ENCODE measurements at places on chromosomes 12 and 14.

DNA sequence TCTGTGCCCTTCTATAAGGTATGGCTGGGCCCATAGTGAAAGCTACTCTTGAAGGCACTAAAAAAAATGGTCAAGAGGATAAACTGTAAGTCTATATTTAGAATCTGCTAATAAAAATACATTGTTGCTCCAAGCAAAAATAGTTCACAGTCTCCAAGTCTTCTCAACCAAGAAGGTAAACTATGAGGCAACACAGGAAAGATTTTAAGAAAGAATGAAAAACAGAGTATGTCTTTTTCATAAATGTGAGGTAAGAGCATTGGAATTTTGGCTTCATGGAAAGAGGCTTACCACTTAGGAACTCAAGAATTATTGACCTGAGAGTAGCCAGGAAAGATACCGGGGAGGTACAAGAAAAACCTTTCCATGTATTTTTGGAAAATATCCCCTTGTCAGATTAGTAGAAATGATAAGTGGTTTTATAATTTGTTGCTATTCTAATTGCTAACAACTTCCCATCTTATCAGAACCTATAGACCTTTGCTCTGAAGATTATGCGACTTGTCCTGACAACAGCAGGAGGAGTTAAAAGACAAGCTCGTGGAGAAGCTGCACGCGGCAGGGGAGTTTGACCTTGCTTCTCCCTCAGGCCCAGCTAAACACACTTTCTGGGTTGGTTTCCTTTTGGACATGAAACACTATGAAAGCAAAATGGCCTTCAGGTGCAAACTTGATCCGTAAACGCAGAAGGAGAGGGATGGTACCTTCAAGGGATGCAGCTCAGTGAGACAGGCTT lies 238.1 kb downstream of the FOXN3 start:
- peak overlapping the region; percentile 5 for H3K27ac ChIP-seq
- peaks cover 14% of the 10 kb centered on the region for H3K36me3 ChIP-seq
- H3K4me1 ChIP-seq, result peaks cover 16% of the 10 kb centered on the region
- no peaks in the 10 kb centered on the region for H3K27me3 ChIP-seq

DNA sequence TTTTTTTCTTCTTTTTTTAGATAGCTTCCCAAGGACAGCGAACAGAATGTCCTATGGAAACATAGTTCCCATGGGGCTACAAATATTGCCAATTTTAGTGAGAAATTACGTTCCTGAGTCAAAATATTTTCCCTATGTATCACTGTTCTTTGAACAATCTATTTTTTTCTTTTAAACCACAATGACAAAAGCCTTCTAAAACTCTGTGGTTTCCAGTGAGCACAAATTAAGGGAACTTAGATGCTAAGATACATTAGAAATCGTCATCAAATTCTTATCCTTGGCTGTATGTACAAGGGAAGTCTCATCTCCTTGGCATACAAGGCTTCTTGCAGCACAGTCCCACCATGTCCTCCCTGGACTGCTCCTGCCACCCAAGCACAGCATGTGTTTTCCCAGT lies 17.9 kb downstream of the CPM start:
- H3K27me3 ChIP-seq, result peaks cover 11% of the 10 kb centered on the region
- H3K36me3 ChIP-seq, result no peaks in the 10 kb centered on the region
- DNase-seq, result no peak
- H3K4me3 ChIP-seq, result no peak overlapping the region
- no peak overlapping the region for H3K27ac ChIP-seq

DNA sequence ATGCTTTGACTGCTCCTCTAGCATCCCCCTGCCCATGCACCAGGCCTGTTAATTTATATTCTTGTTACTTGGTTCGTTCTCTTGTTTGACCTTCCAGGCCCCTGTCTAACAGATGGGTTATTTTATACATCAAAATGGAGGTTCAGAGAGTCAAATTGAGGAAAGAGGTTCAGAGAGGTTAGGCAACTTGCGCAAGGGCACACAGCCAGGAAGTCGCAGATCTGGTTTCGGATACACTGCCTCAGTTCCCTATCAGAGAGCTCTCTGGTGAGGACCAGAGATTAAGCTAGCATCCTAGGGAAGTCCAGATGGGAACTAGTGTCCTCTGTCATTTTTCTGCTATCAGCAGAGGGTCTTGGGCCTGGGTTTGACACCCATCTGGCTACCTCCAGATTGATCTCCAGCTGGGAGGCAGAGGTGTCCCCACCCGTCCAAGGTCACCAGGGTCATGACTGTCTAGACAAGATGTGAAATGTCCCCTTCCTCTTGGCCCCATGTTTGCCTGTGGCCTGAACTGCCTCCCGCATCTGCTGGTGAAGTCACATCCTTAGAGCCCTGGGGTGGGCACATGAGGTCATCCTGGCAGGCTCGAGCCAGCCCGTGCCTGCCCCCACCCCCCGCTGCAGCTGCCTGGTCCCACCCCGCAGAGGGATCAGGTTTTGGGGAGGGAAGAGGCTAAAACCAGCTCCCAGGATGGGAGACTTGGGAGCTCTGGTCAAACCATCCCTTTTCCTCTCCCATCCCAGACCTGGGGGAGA lies 84.3 kb upstream of the NCOR2 start:
- H3K36me3 ChIP-seq, result no peaks in the 10 kb centered on the region
- no peak overlapping the region for H3K4me3 ChIP-seq
- DNase-seq, result no peak
- H3K27ac ChIP-seq, result no peak overlapping the region

GRCh38 chr12:113981876-113982275 lies 15.8 kb upstream of the RBM19 start:
- no peak overlapping the region for H3K27ac ChIP-seq
- H3K27me3 ChIP-seq, result peaks cover 71% of the 10 kb centered on the region
- DNase-seq, result no peak
- no peak overlapping the region for H3K4me3 ChIP-seq
- no peaks in the 10 kb centered on the region for H3K4me1 ChIP-seq
- no peaks in the 10 kb centered on the region for H3K36me3 ChIP-seq

DNA sequence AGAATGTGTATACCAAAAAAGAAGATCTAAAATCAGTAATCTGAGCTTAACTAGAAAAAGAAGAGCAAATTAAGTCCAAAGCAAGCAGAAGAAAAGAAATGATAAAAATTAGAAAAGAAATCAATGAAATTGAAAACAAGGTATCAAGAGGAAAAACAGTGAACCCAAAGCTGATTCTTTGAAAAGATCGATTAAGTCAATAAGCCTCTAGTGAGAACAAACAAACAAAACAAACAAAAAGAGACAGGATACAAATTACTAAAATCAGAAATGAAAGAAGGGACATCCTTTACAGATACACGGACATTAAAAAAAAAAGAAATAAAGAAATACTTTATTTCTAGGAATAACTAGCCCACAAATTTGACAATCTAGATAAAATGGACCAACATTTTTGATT lies 12.9 kb upstream of the GALNT8 start:
- no peak overlapping the region for H3K4me3 ChIP-seq
- H3K27ac ChIP-seq, result no peak overlapping the region
- no peak for DNase-seq
- H3K27me3 ChIP-seq, result no peaks in the 10 kb centered on the region
- H3K4me1 ChIP-seq, result no peaks in the 10 kb centered on the region

DNA sequence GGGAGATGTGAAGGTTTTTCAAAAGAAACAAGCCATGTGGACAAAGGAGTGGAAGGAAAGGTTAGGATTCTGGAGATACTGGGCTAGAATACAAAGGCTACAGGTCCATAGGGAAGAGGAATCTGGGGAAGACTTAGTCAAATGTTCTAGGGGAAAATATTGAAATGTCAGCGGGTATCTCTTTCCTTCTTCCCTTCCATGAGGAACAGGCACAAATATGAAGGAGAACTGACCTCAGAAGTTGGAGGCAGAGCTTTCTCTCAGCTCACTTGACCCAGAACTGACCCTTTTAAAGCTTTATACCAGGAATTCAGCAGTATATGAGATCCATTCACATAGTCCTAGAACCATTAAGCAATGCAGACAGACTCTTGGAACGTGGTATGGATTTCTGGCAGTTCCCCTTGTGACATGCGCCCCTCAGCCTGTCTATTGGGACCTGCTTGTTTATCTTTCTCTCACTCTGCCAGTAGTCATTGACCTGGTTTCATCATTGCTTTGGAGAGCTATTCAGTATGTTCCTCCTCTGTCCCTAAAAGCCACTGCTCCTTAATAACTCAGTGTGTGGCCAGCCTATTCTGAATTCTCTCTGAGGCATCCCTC lies 43.0 kb upstream of the GSG1 start:
- H3K4me1 ChIP-seq, result peaks cover 13% of the 10 kb centered on the region
- H3K27ac ChIP-seq, result no peak overlapping the region
- no peak overlapping the region for H3K4me3 ChIP-seq
- peaks cover 12% of the 10 kb centered on the region for H3K27me3 ChIP-seq
- DNase-seq, result no peak
- H3K36me3 ChIP-seq, result no peaks in the 10 kb centered on the region

DNA sequence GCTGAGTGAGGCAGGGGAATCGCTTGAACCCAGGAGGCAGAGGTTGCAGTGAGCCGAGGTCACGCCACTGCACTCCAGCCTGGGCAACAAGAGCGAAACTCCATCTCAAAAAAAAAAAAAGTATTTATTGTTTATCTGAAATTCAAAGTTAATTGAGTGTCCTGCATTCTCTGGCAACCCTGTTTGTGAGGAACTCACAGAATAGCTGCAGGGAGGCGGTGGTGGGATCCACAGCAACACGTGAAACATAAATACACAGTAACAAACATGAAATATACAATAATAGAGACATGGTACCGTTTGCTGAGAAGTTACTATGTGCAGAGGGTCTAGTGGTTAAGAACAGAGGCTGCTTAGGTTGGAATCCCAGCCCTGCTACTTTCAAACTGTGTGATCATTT lies 43.7 kb upstream of the RFLNA start:
- H3K27me3 ChIP-seq, result peaks cover 37% of the 10 kb centered on the region
- no peaks in the 10 kb centered on the region for H3K4me1 ChIP-seq
- no peak overlapping the region for H3K27ac ChIP-seq

DNA sequence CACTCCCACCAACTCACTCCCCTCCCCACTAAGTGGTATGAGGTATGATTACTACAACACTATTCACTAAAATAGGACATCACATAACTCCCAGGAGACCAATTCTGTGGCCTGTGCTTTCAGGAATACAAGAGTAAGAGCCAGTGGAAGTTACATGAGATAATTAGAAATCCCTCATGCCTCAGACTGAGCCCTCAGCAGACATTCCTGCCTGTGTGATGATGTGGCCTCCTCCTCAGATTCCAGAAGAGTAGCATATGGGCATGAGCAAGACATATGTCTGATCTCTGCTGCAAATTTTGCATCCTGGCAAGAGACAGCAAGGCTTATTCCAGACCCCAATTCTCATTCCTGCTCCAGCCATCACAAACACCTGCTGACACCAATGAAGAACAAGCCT lies 46.0 kb upstream of the BMP4 start:
- no peak for DNase-seq
- no peak overlapping the region for H3K27ac ChIP-seq
- H3K36me3 ChIP-seq, result no peaks in the 10 kb centered on the region
- H3K4me3 ChIP-seq, result no peak overlapping the region
- no peaks in the 10 kb centered on the region for H3K27me3 ChIP-seq
